ENCODE measurements at places on chromosomes 4 and X.

DNA sequence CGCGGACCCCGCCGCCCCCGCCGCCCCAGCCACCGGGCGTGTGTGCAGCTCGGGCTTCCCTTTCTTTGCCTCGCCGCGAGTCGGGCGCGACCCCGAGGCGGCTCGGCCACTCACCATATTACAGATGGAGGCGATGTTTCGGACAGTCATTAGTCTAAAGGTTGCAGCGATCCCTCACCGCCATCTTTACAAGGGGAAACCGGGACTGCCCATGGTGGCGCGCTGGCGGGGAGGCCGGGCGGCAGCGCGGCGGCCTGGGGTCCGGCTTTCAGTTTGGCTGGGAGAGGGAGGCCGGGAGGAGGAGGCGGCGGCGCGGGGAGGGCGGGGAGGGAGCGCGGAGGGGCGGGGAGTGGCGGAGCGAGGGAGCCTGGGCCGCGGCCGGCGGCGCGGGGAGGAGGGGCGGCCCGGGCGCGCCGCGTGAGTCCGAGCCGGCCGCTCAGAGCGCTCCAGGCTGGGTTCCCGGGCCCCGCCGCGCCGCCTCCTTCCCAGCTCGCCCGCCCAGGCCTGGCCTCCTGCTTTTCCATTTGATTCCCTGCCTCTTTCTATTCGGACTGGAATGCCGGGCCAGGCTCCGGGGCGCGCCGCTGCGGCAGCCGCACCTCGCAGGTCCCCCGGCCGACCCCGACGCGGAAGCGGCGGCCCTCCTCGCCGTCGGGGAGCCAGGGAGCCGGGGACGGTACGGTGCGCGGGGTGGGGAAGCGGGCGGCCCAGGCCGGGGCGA is at the start of gene USP46:
USP46 (minus strand) TSS at position 301 of the 721 bp plus-strand sequence; CDS start at position 150, 151 bp downstream.
- peak; percentile 39 for DNase-seq

- no peak for DNase-seq
These were observed 96.2 kb downstream of the TSPAN7 start for GRCh38 chrX:38657562-38657961.

DNA sequence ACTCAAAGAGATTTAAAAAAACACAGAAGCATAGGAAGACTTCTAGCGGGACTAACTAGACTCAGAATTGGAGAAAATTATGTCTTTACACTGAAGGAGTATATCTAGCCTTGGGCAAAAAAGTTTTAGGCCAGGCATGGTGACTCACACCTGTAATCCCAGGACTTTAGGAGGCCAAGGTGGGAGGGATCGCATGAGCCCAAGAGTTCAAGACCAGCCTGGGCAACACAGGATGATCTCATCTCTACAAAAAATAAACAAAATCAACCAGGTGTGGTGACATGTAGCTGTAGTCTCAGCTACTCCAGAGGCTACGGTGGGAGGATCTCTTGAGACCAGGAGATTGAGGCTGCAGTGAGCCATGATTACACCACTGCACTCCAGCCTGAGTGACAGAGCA is 99.5 kb downstream of the NEUROG2 start:
- DNase-seq = no peak

- DNase-seq = no peak
These were observed 48.0 kb downstream of the MAGEA9 start for GRCh38 chrX:149829751-149830191.

DNA sequence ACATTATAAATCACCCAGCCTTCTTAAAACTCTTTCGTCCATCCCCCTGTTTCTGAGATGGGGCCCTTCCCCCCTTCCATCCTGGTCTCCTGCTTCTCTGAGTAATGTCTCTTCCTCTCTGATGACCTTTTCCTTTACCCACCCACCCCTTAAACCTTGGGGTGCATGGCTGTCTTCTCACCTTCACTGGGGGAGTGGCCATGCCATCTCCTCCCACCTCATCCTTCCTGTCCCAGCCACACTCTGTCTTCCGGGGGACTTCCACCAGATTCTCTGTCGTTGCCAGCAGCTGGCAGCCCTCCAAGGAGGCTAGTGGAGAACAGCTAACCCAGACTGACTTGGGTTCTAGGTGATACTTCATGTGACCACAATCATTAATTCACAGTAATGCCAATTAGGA is 83.2 kb upstream of the SCML1 start:
- DNase-seq = no peak

DNA sequence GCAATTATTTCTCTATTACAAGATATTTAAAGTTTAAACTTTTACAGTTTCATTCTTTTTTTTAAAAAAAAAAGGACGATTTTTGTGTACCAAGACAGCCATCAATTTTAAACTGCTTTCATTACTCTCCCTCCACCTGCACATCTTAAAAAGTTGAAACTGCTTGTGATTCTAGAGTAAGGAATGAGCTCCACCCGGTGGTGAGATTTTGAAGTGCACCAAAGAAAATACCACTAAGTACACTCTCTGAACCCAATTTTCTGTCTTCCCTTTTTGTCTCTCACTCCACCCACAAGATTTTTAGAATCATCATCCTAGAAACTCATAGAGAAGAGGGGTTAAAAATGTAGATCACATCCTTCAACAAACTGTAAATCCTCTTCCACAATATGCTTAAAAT is 91.3 kb upstream of the WDR44 start:
- no peak for DNase-seq

Data from T-helper 22 cell (primary cell).